Eye (tissue), 1 donor: ENCODE measurements at places on chromosomes 13 and 19.

GRCh38 chr19:10776900-10777650 is 58.9 kb downstream of the TMED1 start:
- no peak for DNase-seq

DNA sequence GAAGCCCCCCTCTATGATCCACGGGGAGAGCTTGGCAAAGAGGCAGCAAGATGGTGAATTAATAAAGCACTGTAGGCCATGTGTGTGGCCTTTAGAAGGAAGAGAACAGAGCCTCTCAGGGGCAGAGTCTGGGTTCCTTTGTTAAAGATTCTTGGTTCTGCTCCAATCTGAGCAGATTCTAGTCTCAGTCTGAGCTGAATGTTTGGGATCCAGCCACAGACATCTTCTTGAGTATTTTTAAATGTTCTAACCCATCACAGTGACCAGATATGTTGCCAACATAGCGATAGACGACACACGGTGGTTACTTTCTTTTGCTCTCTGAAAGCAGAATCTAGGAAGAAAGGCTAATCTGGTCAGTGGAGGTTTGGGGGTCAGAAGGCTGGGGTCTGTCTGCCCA is 147.5 kb upstream of the GPR12 start:
- no peak for DNase-seq

DNA sequence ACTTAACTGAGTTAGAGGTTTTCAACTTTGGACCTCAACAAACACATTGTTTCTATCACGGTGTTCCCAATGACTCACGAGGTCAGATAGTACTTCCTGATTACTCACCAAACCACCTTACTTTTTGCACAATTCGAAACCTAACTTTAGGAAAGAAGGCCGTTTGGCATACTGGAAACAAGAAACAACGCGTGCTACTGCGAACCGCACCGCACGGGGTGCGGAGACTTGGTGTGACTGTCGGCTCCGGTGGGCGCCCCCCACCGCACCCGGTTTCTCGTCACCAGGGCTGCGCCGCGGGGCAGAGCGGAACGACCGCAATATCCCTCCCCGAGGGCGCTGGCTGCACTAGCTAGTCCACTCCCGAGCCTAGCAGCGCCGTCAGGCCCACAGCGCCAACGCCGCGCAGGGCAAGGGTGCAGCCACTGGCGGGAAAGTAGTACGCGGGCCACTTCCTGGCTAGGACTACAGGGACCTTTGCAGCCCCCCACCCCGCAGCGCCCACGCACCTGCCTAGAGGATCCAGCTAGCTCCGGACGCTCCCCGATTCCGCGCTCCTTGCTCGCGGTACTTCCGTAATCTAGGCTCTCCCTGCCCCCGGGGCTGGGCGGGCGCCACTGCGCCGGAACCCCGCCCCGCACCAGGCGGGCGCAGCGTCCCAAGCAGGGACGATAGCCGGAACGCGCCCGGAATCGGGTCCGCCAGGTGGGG is at the start of gene PARP4:
PARP4 (minus strand) TSS at position 582 of the 711 bp plus-strand sequence. CDS start 9,002 bp downstream, outside the sequence.
- DNase-seq = peak; percentile 91

GRCh38 chr19:383040-383439 is 25.9 kb downstream of the C2CD4C start:
- DNase-seq = no peak

DNA sequence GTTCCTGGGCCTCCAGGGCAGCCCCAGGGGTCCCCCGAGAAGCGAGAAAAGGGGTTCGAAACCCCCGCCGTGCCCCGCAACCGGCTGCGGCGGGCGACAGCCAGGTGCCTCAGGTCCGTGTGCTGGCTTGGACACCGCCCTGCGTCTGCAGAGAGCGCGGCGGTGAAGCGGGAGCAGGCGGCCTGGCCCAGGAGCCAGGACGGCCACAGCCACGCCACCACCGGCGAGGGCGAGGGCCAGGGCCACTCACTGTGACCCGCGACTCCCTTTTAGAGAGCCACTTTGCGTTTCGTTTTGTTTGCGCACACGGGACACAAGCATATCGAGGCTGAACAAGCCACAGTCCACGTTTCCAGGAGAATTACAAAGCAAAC is 110.4 kb downstream of the CRYL1 start:
- no peak for DNase-seq

DNA sequence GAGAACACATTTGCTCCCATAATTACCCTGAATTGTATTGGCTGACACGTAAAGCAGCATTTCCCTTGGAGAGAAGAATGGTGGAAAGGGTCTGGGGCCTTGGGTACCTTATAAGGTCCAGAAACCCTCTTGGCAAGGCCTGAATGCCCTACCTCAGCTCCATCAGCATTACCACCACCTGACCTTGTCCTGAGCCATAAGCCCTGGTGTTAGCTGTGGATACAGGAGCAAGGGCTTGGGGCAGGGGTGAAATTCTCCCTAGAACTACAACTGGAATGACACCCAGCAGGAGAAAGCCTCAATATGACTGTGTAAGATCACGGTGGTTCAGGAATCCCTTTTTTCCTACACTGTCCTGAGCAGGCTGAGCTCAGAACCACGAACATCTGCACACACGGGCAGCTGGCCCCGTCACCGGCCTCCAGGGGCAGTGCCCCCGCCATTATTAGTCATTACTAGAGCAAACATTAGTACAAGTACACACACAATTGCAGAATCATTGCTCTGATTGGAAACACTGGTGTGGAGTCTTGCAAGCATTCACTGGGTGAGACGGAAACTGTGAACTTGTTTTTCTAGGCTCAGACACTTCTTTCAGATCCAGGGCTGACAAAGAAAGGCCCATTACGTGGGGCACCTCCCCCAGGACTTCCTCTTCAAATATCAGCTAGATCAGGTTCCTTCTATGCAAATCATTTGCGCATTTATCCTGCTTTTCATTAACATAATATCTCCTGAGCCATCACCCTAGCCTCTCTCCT is 26.8 kb upstream of the MTIF3 start:
- DNase-seq = no peak

- peak; percentile 24 for DNase-seq
Observed at GRCh38 chr13:22240716-22241115, 569.8 kb downstream of the FGF9 start.

DNA sequence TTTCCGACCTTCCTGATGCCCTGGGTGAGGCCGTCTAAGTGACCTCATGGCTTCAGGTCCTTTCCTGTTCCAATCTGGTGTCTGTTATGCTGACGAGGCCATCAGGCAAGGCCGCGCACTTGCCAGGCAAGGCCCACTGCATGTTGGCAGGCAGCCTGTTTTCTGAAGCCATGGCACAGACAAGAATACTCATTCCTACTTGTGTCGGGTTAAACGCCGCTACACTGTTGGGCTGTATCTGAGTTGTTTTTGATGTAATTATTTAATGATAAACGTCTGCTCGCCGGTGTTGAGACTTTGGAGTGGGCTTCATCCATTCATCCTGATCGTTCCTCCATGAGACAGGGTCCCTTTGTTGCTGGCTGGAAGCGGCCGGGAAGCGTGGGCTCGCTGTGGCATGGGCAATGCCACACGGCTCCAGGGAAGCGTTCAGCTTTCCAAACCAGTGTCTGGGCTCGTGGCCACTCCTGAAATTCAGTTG is 92.1 kb downstream of the ATP11A start:
- DNase-seq = peak; percentile 42

- DNase-seq = peak; percentile 41
Observed at GRCh38 chr19:6588508-6589345, 2.2 kb downstream of the CD70 start.

- no peak for DNase-seq
Observed at GRCh38 chr19:38218204-38218603, 5.8 kb downstream of the DPF1 start.

GRCh38 chr13:35208587-35208986 is 266.5 kb downstream of the NBEA start:
- DNase-seq = no peak

- DNase-seq = no peak
Observed at GRCh38 chr19:11448923-11449554, 13.6 kb downstream of the PRKCSH start.

GRCh38 chr13:84912720-84913119 is 886.5 kb downstream of the SLITRK6 start:
- DNase-seq = no peak

DNA sequence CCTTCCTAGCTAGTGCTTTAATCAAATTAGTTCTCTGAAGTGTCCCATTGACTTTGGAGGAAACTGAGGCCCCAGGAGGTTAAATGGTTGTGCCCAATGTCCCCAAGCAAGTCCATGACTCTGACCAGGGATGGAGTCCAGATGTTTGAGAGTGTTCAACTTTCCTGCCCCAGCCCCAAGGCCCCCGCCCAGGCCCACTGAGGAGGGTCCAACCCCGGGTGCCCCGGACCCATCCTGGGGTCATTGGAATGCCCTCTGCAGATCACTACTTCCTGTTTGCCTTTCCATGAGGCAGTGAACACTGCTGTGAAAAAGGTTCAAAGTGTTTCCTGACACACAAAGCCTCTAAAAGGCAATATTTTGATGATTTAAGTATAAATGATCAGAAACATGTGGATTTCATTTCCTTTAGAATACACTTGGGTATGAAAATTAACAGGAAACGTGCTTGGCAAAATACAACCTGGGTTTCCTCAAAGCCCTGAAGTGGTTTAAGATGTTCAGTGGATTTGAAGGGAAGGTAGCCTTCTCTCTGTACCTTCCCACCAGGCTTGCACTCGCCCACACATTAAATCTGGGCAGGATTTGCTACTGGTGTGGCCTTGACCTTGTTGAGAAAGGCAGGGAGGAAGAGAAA is 335.7 kb downstream of the TSHZ3 start:
- DNase-seq = peak; percentile 47

- no peak for DNase-seq
Observed at GRCh38 chr13:32415019-32415418, 12.9 kb downstream of the N4BP2L1 start.

DNA sequence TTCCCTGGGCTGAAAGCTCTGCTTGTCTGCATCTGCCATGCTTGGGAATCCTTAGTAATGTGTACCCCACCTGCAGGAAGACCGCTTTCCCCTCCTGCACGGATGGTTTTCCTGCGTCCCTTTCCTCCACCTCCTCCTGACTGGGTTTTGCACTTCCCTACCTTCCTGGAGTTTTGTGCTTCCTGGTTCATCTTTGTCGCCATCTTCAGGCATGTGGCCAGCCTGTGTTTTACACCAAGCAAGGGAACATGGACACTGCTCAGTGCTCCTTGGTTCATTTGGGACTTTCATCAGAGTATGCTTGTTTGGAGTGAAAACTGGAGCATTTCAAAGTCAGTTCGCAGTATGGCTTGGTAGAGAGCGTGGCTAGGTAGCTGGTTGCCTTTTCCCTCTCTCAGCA is 30.7 kb downstream of the ERICH6B start:
- no peak for DNase-seq

DNA sequence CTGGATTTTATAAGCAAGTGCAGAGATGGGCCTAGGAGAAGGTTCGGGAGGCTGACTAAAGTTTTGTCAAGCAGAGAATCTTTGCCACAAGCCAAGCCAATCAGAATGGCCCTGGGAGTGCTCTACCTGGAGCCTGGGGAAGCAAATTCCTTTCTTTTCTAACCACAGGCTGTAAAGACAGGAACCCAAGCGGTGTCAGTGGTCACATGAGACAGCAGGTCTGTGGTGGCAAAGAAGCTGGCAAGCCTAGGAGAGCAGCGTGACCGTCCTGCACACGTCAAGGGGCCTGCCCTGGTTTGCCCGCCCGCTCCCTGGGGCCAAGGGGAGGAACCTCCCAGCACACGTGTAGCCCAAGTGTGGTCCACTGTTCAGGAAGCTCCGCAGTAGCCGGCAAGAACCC is 90.8 kb downstream of the IPO5 start:
- DNase-seq = no peak

GRCh38 chr13:109651854-109652253 is 134.5 kb downstream of the IRS2 start:
- DNase-seq = no peak

- DNase-seq = peak; percentile 78
Observed at GRCh38 chr13:23985839-23986238, 88.5 kb upstream of the C1QTNF9B start.

- DNase-seq = no peak
Observed at GRCh38 chr13:41678848-41679247, 221.5 kb downstream of the RGCC start.

- DNase-seq = no peak
Observed at GRCh38 chr19:14502334-14503092, 6.6 kb upstream of the GIPC1 start.

GRCh38 chr13:50549221-50549942 is 294.1 kb downstream of the DLEU7 start:
- DNase-seq = no peak

GRCh38 chr13:24167666-24168391 is 7.3 kb downstream of the SPATA13 start:
- DNase-seq = peak; percentile 15

DNA sequence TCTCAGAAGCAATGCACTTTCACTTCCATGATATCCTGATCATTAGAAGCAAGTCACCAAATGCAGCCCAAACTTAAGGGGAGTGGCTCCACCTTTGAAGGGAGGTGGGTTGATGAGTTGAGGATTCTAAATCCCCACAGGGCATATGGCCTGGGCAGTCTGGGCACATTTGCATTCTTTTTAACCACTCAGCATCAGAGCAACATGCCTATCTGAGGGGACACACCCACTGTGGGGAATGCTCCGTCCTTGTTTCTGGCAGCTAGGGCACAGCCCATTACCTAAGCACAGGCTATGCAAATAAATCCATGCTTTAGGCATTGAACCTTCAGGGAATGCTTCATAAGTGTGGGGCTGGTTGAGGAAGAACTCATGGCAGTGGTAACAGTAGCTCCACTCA is 12.3 kb upstream of the SACS start:
- DNase-seq = no peak

DNA sequence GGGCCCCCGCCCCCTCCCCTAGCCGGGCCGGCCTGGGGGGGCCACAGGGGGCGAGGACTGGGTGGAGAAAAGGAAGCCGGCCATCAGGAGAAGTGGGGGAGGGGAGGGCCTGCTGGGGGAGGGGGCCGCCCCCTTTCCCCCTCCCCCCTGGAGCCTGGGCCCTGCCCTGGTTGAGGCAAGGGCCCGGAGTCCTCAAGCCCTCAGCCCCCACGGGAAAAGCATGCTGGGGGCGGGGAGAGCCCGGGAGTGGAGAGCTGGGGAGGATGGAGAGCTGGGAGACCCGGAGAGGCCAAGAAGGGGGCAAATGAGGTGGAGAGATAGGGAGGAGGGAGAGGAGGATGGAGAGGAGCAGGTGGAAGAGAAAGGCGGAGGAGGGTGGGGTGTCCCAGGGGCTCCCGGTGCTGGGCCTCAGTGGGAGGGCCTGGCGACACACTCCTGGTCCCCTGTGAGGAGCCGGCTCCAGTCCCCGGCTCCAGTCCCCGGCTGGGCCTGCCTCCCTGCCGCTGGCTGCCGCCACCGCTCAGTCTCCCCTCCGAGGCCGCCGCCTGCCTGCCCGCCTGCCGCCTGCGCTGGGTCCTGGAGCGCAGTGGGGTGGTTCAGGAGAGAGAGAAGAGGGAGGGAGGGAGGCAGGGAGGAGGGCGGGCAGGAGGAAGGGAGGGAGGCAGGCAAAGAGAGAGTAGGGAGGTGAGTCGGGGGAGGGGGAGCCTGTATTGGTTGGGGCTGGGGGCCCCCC is at the start of gene GRIK5:
GRIK5 (minus strand) TSS at position 588 of the 733 bp plus-strand sequence. CDS start 4,436 bp downstream, outside the sequence.
- DNase-seq = peak; percentile 83

GRCh38 chr19:55000761-55001160 is 34.6 kb downstream of the NLRP2 start:
- DNase-seq = no peak

- no peak for DNase-seq
Observed at GRCh38 chr19:21626091-21626490, 120.7 kb downstream of the ZNF429 start.

- DNase-seq = no peak
Observed at GRCh38 chr13:78875792-78876580, 217.0 kb upstream of the OBI1 start.
